ENCODE measurements at places on chromosomes 5 and 9.

GRCh38 chr5:55232985-55233928 lies at the start of gene CCNO:
TSS of gene CCNO (minus strand) at chr5:55233608. CDS start at chr5:55233523, 85 bp downstream.
- DNase-seq, result peak; percentile 77

DNA sequence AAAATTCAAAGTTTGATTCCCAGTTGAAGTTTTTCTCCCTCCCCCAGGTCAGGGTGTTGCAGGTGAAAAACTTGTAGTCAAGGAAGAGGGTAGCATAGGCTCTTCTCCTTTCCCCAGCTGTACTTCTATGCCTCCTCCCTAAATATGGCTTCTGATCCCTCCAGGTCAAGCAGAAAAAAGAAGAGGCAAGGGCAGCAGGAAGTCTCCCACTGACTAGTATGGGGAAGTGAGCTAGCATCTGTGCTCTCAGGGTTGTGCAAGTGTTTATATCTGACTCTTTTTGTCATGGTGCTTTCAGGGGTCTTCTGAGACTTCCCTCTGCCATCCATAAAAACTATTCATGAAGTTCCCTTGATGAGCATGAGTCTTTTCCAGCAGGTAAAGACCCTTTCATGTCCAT lies 76.0 kb downstream of the ATPSCKMT start:
- DNase-seq, result no peak

DNA sequence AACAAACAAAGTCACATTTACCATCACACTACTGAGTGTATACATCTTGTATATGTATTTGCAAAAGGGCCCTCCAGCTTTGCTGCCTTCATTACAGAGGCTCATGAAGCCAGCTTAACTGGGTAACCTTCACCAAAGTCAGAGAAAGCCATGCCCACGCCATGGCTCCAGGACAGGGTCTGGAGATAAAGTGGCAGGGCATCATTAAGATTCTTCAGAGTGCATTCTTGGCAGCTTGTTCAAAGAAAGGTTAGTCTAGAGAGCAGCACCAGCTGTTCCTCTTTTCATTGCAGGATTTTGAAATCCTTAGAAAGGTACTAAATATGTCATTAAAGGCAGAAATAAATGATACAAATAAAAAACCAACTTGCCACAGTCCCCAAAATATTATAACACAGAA lies 333.2 kb downstream of the NDUFS4 start:
- DNase-seq, result no peak

DNA sequence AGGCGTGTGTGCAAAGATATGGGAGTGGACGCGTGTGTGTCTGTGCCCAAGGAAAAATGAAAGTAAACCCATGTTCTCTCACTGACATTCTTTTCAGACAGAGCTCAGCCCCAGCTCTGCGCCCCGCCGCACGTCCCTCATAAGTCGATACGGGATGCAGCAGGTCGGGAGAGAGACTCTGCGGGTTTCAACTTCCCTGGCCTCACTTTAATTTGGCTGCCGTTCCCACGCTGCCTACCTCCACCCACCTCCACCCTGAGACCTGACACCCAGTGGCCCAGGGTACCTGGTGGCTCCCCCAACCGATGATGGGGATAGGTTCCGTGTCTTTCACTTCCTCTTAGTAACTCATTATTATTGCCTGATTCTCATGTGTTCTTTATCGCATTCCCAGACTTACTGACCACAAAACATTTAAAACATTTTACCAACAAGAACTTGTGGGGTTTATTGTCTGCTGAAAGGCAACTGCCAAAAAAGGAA lies 19.4 kb downstream of the LHX2 start:
- no peak for DNase-seq

DNA sequence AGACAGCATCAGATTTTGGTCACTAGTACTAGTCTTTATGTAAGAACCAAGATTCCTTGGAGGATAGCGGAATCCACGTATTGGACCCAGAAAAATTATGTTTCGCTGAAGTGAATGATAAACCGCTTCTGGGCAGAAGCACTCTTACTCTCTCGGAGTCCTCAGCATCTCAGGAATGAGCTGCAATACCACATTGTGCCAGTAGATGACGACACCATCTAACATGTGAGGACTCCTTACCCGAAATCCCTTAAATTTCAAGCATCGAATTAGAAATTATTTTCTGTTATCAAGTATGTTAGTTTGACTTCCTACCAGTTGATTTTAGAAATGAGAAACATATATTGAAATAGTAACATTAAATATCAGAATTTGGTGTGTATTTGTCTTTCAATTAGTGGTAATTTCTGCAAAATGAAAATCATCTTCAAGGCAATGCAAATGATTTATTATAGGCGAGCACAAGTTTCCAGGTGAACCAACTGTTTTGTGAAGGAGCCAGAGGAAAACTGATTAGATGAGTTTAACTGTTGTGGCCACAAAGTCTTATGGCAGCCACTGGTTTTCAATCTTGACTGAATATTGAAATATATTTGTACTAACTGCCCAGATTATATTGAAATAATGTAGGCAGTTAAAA lies 66.0 kb upstream of the CAMK4 start:
- peak; percentile 47 for DNase-seq

GRCh38 chr9:2043881-2044462 lies 28.8 kb downstream of the SMARCA2 start:
- no peak for DNase-seq

GRCh38 chr5:171205375-171205774 lies 103.7 kb upstream of the TLX3 start:
- no peak for DNase-seq

GRCh38 chr5:97157689-97158088 lies 15.3 kb upstream of the LIX1 start:
- no peak for DNase-seq

- no peak for DNase-seq
Observed at GRCh38 chr9:30732060-30732459, 1652.4 kb upstream of the ACO1 start.

- DNase-seq, result no peak
Observed at GRCh38 chr9:22457448-22457847, 10.8 kb downstream of the DMRTA1 start.

GRCh38 chr5:163506095-163506457 lies 657 bp downstream of the MAT2B start:
- no peak for DNase-seq

DNA sequence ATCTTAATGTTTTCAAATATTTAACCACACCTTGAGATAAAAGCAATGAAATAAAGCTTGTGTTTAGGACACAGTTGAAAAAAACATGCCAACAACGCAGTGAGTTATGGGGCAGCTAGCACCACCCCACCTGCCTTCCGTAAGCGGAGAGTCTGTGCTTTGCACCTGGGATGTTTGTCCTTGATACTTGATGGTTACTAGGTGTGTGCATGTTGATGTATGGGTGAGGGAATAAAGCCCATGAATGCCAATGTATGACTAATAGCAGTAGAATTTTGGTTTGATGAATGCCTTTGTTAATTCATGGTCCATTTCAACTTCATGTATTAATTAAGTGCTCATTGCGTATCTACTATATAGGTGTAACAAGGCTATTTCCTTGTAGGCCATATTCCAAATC lies 74.0 kb downstream of the PCSK5 start:
- no peak for DNase-seq

GRCh38 chr5:163569284-163569683 lies 63.9 kb downstream of the MAT2B start:
- DNase-seq, result no peak

Data from SHP77 (cell line).